ENCODE measurements at places on chromosomes 5 and 9.
A peak's percentile ranks its signal among the peaks of the same experiment; 100 is the strongest.

- H3K27ac ChIP-seq = no peak overlapping the region
- H3K36me3 ChIP-seq = no peaks in the 10 kb centered on the region
- no peaks in the 10 kb centered on the region for H3K27me3 ChIP-seq
- no peaks in the 10 kb centered on the region for H3K4me1 ChIP-seq
- H3K4me3 ChIP-seq = no peak overlapping the region
- DNase-seq = no peak
Observed at GRCh38 chr5:94791829-94792228, 173.4 kb downstream of the SLF1 start.

DNA sequence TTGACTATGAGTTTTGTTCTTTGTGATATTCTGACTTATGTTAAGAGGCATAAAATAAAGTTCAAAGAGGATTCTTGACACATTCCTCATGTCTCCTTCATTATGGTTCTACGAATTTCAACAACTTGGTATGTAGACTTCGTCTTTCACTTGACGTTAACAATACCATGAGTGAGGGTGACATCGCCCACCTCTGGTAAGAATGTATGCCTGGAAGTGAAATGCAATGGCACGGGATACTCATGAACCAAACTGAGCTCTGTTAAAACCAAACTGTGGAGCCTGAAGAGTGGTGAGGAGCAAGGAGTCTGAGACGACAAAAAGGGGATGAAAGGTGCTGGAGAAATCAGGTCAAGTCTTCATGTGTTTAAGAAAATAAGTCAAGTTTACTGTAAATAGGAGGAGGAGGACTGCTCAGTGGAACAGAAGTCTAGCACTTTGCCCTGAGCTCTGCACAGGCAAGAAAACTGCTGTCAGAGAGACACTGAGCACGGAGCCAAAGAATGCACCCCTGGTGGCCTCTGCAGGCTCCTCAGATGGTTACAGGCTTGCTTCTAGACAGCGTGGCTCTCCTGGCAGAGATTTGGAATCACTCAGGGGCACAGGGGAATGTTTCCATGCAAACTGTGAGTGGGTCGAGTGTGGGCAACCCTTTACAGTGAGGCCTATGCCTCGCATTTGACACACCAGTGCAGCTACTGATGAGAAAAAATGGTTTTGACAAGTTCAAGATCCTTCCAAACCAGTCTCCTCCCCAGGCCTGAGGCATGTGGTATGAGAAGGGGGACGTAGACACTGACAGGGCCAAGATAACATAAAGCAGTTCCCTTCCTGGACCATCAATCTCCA lies 470.1 kb downstream of the IRX1 start:
- no peak for DNase-seq
- no peak overlapping the region for H3K4me3 ChIP-seq
- H3K36me3 ChIP-seq = no peaks in the 10 kb centered on the region
- H3K4me1 ChIP-seq = no peaks in the 10 kb centered on the region

GRCh38 chr5:82336226-82336958 lies 58.2 kb upstream of the RPS23 start:
- H3K27me3 ChIP-seq = no peaks in the 10 kb centered on the region
- H3K4me1 ChIP-seq = peaks cover 79% of the 10 kb centered on the region
- no peaks in the 10 kb centered on the region for H3K36me3 ChIP-seq
- H3K4me3 ChIP-seq = no peak overlapping the region
- H3K27ac ChIP-seq = peak overlapping the region; percentile 99
- DNase-seq = no peak

GRCh38 chr5:179190851-179191505 lies 130.8 kb downstream of the ZNF354C start:
- no peaks in the 10 kb centered on the region for H3K4me1 ChIP-seq
- no peaks in the 10 kb centered on the region for H3K36me3 ChIP-seq
- no peak overlapping the region for H3K27ac ChIP-seq
- H3K4me3 ChIP-seq = no peak overlapping the region
- no peaks in the 10 kb centered on the region for H3K27me3 ChIP-seq
- DNase-seq = no peak

GRCh38 chr5:33400675-33401074 lies 40.1 kb upstream of the TARS1 start:
- no peak overlapping the region for H3K4me3 ChIP-seq
- no peak overlapping the region for H3K27ac ChIP-seq
- H3K4me1 ChIP-seq = no peaks in the 10 kb centered on the region
- no peaks in the 10 kb centered on the region for H3K27me3 ChIP-seq

GRCh38 chr9:104861397-104861796 lies 66.6 kb downstream of the ABCA1 start:
- H3K27me3 ChIP-seq = no peaks in the 10 kb centered on the region
- no peak overlapping the region for H3K27ac ChIP-seq
- H3K36me3 ChIP-seq = no peaks in the 10 kb centered on the region
- DNase-seq = no peak

Measured in thoracic aorta (tissue), 2 donors.